Heart left ventricle (tissue), 16 donors: ENCODE measurements at places on chromosomes 6 and 20. TPM values are rescaled to one million over a fixed set of nuclear protein-coding genes. Genes with fewer than 3 reads are reported as not detected.

UBD gene
- not detected for polyA plus RNA-seq

GRCh38 chr6:63663147-63663955 lies 27.7 kb downstream of the PHF3 start:
- DNase-seq: no peak

- DNase-seq: no peak
Observed at GRCh38 chr20:38224531-38224930, 36.0 kb downstream of the KIAA1755 start.

C6orf47 gene
- polyA plus RNA-seq: 30.9 TPM

GCNT2 gene
- 16.3 TPM for polyA plus RNA-seq

- no peak for DNase-seq
Observed at GRCh38 chr6:163301726-163302635, 112.5 kb upstream of the QKI start.

GRCh38 chr20:12670301-12670700 lies 338.5 kb upstream of the SPTLC3 start:
- DNase-seq: no peak

GRCh38 chr6:31354864-31355582 lies 2.0 kb downstream of the HLA-B start:
- DNase-seq: no peak
